ENCODE measurements at places on chromosomes 1 and 21.

DNA sequence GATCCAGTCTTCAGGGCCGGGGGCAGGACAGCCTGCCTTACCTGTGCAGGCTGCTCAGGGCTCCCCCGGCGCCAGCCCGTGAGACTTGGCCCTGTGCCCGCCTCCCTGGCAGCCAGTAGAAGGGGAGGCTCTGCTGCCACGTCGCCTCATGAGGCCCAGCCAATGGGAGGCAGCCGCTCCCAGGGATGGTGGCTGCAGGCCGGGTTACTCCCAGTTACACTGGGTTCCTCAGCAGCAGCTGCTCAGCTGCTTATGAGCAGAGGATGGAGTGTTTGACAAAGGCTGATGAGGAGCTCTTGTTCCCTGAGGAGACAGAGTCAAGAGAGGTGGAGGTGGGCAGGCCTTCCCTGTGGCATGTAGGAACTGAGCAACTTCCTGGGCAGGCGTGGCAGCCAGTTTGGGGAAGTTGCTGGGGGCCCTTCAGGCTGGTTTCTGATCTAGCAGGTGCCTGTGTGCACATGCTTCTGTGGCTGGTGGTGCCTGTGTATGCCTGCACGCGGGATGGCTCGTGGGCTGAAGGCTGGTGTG lies 5.5 kb downstream of the MFSD2A start:
- no peak for DNase-seq

DNA sequence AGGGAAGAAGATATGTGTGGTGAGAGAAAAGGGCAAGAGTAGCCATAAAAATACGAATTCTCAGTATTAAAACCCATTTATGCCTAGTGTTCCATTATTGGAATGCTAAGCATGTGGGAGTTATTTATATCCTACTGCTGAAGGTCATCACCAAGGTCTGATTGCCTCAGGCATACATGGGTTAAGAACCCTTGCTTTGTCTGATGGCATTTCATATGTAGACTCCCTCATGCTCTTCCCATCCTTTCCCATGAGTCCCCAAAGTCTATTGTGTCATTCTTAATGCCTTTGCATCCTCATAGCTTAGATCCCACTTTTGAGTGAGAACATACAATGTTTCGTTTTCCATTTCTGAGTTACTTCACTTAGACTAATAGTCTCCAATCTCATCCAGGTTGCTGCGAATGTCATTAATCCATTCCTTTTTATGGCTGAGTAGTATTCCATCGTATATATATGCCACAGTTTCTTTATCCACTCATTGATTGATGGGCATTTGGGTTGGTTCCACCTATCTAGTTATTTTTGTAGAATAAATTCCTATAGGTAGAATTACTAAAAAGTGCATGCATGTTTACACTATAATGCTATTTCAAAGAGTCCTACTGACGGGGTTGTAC lies 172.5 kb downstream of the DYRK1A start:
- no peak for DNase-seq

GRCh38 chr1:111814642-111815041 lies 58.9 kb downstream of the DDX20 start:
- no peak for DNase-seq

- peak; percentile 80 for DNase-seq
Observed at GRCh38 chr1:224116131-224116530, 2.2 kb downstream of the FBXO28 start.

DNA sequence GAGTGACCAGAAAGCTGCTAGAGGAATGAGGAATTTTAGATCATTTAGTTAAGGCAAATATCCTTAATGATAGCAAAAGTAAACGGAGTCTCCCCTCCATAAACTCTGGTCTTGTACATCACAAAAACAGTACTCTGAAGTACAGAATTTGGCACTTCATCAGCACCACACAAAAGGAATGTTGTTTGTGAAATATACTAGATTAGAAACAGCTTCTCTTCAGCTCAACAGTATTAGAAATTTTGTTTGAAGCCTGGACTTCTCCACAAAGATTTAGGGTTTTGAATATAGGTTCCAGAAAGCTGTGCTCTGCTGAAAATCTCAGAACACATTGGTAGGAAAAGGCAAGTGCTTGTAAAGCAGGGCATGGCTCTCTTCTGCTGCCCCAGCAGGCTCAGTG lies 135.1 kb upstream of the PTGFR start:
- DNase-seq = no peak

GRCh38 chr21:33116676-33117075 lies 46.7 kb downstream of the OLIG1 start:
- DNase-seq = no peak

- DNase-seq = no peak
Observed at GRCh38 chr1:41380979-41381691, 19.9 kb downstream of the FOXO6 start.

- no peak for DNase-seq
Observed at GRCh38 chr1:228366062-228366865, 40.4 kb downstream of the TRIM11 start.

- no peak for DNase-seq
Observed at GRCh38 chr1:55010887-55011217, 12.1 kb downstream of the BSND start.

- no peak for DNase-seq
Observed at GRCh38 chr1:62691062-62691844, 3.1 kb upstream of the DOCK7 start.

DNA sequence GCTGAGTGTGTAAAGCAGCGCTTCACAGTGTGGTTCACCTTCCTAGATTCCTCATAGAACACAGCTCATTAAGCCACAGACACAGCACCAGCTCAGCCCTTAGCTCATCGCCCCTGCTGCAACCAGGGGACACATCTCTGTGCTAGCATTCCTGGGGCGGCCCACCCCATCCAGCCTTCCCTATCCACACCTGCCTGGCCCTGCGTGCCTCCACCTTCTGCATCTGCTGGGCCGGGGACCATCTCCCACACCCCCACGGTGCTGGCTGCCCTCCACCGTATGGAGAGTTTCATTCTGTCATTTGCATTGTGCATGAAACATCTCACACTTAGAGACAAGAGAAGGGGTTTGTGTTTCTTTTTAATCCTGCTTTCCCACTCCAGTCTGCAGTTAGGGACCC lies 35.8 kb upstream of the PRSS38 start:
- no peak for DNase-seq

DNA sequence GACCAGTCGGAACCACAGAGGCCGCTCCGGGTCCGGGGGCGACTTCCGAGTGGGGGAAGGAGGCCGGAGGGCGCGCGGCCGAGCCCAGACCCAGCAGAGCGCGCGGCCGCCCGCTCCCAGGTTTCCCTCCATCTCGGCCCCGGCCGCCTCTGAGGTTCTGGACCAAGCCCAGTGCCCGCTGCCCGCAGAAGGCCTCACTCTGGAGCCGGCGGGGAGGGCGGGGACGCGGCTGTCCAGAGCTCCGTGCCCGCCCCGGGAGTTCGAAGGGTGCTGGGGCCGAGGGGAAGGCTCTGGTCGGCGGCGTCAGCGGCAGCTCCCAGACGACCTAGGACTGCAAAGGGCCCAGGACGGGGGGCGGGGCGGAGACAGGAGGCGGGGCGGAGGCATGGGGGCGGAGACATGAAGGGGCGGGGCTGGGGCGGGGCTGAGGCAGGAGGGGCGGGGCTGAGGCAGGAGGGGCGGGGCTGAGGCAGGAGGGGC lies 48.0 kb upstream of the SLC19A1 start:
- DNase-seq = peak; percentile 75

- no peak for DNase-seq
Observed at GRCh38 chr1:248406721-248407692, 4.2 kb downstream of the OR2T1 start.

- no peak for DNase-seq
Observed at GRCh38 chr1:10687782-10688408, 108.6 kb downstream of the CASZ1 start.

- no peak for DNase-seq
Observed at GRCh38 chr1:187959062-187959461, 1130.3 kb downstream of the PLA2G4A start.

DNA sequence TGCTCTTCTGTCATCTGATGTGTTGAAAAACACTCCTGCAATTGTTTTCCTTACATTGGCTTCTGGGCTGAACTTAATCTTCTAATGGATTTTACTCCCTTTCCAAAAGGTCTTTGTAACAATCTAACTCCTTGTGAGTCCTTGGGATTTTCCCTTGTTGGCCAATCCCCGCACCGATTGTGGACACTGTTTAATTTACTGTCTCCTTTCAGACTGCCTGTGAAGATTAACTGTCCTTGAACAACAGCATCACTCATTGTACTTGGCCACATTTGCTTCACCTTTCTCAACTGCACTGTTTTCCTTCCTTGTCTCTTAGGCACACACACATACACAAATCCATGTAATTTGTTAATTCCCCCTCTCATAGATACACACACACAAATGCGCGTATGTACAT lies 120.4 kb downstream of the SPATA46 start:
- DNase-seq = no peak

- DNase-seq = peak; percentile 59
Observed at GRCh38 chr1:234608911-234609690, 877 bp downstream of the IRF2BP2 start.

DNA sequence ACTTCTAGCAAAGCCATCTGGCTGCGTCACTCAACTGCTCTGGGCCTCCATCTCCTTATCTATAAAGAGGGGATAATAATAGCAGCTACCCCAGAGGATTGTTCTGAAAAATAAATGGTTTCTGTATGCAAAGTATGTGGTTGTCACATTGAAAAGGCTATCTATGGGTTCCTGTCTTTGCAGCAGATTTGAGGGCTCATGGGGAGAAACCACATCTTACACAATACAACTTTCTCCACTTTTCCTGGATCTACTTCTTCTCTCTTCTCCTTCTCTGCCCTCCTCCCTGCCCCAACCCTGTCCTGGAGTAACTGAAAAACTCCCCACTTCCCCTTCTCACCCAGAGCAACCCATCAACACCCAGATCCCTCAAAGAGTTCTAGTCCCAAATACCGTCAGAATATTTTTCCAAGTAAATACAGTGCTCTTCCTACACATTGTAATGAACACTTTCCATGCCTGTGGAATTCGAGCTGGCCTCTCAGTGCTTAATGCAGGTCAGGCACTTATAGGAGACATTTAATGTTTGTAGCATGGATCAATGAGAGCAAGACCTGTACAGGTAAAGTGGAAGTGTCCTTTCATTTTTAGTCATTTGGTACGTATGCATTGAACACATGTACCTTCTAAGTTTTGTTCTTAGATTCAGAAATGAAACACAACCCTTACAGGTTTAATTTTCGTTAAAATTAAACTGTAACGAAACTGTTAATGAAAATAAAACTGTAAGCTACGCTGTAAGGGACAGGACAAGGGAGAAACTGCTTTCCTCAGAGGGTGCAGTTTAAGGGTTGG lies 131.9 kb downstream of the AK5 start:
- no peak for DNase-seq

DNA sequence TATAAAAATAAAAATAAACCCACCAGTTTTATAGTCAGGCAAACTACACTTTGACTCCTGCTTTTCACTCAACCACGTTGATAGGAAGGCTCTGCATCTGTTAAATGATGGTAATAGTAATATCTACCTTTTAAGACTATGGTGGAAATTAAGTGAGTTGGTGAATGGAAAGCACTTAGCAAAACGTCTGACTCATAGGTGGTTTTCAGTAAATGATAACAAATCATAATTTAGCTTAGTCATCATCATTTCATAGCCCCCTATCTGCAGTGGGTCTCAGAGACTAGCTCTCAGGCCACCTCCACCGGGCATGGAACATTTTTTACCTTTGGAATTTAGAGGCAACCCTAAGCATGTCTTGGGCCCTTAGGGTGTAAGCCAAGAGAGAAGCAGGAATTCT lies 160.0 kb downstream of the PDE4B start:
- DNase-seq = no peak

- DNase-seq = no peak
Observed at GRCh38 chr1:186819126-186819525, 9.6 kb upstream of the PLA2G4A start.

GRCh38 chr21:38556390-38556789 lies 58.1 kb upstream of the ERG start:
- DNase-seq = no peak

DNA sequence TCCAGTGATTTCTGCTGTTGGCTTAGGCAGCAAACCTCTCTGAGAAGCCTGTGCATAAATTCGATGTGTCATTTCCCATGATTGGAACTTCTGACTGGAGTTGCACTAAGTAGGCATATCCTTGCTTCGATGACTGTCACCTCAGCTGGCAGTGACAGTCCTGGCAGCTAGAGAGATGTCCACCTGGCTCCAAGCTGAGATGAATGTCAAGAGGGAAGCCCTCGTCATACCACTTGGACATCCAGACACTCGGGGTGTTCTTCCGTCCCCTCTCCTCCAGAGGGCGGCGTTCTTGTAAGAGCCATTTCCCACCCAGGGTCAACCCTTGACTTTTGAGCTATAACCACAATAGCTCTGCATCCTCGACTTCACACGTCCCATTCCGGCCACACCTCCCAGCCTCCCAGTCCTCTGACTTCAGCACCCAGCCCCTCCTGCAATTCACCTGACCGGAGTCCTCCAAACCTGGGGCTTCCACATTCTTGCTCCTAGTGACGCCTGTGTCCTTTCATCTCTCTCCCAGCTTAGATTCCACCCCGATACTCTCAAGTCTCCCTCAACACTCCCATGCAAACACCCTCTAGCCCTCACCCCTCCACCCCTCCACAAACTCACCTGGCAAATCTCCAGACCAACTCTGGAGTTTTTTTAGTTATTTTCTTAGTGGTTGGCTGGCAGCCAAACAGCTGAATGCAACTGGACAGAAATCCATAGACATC lies 17.3 kb downstream of the CA6 start:
- peak; percentile 55 for DNase-seq

DNA sequence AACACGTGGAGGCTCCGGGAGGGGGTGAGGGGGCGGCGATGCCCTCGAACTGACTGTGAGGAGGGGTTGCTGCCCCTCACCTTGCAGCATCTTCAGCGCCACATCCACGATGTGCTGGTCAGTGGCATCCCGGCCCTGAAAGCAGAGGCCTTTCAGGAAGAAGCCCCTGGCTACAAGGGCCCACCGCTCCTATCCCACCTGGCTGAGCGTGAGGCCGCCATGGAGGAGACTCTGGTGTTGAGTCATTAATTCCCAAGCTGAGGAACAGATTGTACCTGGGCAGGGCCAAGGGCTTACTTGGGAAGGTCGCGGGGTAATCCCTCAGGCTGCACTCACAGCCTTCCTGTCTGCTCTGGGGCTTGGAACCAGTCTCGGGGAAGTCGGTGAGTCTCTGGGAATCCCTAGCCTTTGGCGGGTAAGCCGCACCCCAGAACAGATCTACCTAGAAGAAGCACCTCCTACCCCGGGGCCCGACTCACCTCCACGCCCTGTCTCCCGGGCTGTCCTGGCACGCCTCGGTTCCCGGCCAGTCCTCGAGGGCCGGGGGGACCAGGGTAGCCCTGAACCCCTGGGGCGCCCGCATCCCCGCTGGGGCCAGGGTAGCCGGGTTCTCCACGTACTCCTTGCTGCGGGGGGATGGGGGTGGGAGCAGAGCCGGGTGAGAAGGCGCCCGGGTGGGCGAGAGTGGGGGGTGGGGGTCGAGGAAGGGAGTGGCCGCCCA lies 13.9 kb downstream of the COL9A2 start:
- no peak for DNase-seq

- no peak for DNase-seq
Observed at GRCh38 chr1:209607102-209607794, 23.7 kb downstream of the CAMK1G start.

Data from T-helper 2 cell (primary cell).